ENCODE measurements at places on chromosomes 3 and 15. TPM values are rescaled to one million over a fixed set of nuclear protein-coding genes. Genes with fewer than 3 reads are reported as not detected.

UBP1 gene
- total RNA-seq: 82.2 TPM

BBX gene
- 37.6 TPM for total RNA-seq

C3orf80 gene
- total RNA-seq: 0.24 TPM

XIRP1 gene
- not detected for total RNA-seq

RBP2 gene
- not detected for total RNA-seq

GRCh38 chr15:99279290-99279689 lies 28.0 kb downstream of the LRRC28 start:
- no peak for DNase-seq

GRCh38 chr15:44718927-44719292 lies 7.6 kb downstream of the B2M start:
- no peak for DNase-seq

GRCh38 chr3:16942955-16943354 lies 58.2 kb downstream of the PLCL2 start:
- DNase-seq: no peak

DNA sequence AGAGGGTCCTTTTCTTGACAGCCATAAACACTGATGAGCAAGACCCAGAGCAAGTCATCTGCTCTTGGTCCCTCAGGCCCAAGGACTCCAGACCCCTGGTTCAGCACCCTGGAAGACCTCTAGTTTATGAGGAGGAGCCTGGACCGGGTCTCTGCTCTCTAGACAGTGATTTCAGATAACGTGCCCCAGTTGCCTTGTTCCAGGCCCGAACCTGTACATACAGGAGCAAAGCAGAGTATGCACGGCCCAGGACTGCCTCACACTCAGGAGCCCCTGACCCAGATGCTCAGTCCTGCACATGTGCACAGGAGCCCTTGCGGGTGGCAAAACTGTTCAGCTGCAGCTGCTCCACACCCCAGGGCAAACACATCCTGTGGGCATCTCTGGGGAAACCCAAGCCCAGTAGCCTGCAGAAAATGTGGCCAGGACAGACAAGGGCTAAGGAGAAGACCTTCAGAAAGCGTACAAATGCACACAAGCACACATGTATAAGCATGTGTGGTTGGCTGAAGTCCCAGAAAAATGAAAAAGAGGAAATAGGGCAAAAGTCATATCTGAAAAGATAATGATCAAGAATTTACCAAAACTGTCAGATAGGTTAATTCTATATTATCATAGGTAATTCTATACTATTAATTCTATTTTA lies 59.9 kb upstream of the CORO2B start:
- DNase-seq: no peak

- DNase-seq: peak; percentile 80
Measured at GRCh38 chr3:42755681-42756578, 17.1 kb downstream of the CCDC13 start.

DNA sequence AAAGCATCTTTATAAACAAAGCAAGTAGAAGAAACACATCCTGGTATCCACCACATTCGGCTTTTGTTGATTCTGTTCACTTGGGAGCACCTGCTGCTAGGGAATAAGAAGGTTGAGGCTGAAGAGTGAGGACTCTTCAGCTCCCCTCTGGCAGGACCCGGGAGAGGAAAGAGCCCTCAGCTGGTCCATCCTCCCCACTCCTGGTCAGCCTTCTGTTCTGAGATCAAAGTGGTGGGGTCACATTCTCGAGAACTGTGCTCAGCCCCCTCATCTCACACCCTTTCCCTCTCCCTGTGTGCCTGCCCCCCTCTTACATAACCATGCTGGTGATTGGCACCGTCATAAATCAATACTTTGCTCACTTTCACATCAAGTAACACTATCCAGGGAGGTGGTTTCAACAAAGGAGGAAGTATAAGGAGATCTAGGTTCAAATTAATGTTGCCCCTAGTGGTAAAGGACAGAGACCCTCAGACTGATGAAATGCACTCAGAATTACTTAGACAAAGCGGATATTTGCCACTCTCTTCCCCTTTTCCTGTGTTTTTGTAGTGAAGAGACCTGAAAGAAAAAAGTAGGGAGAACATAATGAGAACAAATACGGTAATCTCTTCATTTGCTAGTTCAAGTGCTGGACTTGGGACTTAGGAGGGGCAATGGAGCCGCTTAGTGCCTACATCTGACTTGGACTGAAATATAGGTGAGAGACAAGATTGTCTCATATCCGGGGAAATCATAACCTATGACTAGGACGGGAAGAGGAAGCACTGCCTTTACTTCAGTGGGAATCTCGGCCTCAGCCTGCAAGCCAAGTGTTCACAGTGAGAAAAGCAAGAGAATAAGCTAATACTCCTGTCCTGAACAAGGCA lies at the start of gene NR1I2:
NR1I2 (plus strand) TSS at position 772 of the 869 bp plus-strand sequence.
- no peak for DNase-seq

DNA sequence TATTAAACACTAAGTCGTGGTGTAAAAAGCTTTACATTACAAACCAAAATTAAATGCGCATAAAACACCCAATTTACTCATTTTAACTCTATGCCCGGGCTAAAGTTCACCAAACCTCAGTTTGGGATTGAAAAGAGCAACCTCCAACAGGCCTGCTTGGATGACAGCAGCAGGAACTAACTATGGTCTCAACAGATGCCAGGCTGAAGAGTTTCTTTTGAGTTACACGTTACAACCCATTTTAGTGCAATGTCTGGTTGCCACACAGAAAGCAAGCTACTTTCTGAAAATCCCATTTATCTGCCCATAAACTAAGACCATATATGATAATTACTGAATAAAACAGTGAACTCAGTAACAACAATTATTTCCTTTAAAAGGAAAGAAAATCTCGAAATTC lies 2.2 kb downstream of the SATB1 start:
- no peak for DNase-seq

DNA sequence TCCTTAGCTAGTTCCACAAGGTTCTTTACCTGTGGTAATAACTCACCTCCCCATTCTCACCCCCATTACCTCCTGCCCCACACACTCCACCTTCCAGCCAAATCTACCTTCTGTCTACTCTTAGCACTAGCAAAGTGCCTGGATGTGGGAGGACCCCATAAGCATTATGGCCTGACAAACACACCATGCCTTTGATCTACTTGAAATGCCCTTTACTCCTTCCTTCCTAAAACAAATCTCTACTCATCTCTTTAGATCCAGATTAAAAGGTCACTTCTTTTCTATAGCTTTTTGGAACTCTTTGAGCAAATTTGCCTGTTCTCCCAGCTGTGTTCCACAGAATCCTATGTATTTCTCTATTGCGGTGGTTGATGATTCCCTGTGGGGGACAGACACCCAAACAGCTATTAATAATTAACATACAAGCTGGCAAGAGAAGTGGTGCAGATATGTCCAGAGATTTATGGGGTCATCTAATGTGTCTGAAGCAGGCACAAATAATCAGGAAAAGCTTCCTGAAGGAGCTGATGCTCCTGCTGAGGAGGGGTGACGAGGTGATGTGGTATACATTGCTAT lies 34.0 kb downstream of the DGKG start:
- DNase-seq: no peak

GRCh38 chr3:10772271-10773161 lies 43.5 kb upstream of the SLC6A11 start:
- peak; percentile 93 for DNase-seq

DNA sequence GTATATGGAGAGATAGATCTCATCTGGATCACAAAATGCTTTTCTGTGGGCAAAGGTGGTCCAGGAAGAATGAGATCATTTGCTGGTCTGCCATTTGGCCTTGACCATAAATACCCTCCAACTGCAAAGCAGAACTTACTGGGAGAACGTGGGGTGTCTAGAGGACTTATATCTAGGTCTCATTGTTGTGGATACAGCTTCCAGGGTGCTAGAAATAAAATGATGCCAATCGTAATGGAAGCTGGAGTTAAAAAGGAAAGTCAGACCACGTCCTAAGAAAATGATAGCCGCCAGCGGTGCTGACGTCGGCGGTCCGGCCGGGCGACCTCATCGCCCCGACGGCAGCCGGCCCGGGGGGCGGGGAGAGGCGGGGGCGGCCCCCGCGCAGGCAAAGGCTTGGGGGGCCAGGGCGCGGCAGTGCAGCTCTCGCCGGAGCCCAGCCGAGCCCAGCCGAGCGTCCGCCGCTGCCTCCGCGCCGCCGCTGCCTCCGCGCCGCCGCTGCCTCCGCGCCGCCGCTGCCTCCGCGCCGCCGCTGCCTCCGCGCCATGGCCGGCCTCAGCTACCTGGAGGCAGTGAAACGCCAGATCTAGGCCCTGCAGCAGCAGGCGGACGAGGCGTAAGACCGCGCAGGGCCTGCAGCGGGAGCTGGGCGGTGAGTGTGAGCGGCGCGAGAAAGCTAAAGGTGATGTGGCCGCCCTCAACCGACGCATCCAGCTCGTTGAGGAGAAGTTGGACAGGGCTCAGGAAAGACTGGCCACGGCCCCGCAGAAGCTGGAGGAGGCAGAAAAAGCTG lies 89.5 kb downstream of the EOMES start:
- peak; percentile 76 for DNase-seq

DNA sequence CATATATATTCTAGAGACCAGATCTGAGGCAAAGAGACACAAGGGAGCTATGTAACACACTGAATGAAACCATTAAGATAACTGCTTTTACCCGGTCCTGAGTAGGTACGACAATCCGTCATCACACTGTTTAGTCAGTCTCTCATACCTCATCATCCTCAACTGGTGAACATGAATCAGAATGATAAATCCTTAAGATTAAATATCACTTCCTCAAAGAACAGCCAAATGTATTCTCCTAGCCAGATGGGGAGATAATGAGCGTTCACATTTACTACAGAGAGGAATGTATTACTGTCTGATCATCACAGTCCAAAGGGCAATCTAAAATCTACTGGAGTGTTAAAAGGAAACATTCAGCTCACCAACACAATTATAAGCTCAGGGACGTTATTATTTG lies 319.4 kb upstream of the STAC start:
- DNase-seq: no peak

DNA sequence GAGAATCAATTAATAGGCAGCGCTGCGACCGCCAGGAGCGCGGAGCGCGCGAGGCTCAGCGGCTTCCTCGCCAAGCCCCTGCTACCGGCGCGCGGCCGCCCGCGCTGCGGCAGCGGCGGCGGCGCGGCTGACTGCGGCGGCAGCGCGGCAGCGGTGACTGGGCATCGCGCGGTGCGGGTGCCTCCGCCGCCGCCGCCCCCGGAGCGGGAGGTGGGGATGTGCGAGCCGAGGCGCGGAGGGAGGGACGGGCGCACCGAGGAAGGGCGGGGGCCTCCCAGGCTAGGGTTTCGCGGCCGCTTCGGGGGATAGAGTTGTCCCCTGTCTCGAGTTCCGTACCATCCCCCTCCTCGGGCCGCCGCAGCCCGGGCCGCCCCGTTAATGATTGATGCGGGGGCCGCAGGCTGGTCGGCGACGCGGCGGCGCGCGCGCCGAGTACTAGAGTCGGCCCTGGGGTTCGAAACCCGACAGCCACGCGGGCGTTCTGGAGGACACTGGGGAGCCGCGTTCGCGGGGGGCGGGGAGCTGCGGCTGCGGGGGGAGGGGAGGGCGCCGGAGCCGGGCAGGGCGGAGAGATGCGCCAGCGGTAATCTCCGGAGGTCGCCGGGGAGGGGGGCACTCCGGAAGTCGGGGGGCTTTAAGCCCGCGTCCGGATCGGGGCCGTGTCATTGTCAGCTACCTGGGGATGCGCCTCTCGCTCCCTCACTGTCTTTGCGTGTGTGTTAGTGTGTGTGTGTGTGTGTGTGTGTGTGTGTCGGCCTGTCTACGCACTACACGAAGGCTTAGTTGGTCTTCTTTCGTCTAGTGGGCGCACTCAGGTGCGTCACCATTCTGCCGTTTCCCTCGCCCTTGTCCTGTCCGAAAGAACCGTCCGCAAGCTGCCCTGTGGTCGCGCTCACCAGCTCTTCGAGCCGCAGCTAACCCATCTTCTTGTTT lies at the start of gene PAQR9:
PAQR9 (minus strand) TSS at position 159 of the 933 bp plus-strand sequence. CDS start 338 bp downstream, outside the sequence.
- peak; percentile 89 for DNase-seq
